ENCODE measurements at places on chromosomes 11 and 22.

DNA sequence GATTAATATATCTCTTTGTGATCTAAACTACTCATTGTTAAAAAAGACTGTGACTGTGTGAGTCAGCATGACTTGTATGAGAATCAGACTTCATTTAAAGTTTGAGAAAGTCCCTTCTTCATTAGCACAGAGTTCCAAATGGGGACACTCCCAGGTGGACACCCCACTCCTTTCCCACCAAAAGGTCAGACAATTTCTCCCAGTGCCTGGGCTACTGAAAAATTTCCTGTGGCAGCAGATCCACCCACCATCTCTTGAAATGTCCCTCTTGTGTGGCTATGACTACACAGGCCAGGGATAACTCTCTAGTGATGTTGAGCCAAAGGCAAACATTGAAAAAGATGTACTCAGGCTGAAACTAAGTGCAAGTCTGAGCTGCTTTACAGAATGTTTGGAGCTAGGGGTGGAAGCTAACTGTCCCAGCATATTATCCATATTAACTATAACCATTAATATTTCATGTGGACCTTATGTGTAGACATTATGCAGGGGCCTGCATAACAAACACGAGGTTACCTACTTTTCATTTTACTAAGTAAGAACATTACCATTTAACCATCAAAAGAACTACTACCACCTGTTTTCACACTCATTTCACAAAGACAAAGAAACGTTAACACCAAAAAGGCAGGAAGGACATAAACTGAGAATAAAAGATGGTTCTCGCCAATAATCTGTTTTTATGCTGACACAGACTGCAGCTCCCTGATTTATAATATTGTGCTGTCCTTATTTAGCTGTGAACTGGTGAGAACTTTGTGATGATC lies 44.8 kb downstream of the MMP20 start:
- no peak for DNase-seq

DNA sequence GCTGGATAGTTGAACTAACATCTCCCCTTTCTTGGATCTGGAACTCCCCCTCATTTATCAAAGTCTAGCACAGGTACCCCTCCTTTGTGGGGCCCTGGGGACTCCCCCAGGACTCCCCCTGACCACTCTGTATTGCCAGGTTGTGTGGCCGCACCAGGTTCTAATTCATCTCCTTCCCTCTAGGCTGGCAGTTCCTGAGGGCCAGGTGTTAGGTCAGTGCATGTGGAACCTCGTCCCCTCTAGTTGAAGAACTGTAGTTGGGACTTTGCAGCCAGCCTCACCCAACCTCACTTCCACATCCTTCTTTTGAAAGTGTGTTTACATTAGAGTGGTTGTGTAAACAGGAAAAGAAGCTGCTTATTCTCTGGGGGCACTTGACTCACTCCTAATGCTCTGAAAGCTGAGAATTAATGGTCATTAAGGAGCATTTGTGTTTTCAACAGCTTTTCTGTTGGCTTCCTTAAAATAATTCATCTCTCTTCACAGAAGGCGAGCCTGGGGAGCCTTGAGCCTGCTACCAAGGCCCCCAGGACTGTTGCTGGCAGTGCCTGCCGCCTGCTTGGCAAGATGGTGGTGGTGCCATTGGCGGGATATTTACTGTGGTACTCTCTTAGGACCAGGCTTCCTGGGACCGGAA lies 11.8 kb downstream of the UPB1 start:
- DNase-seq = no peak

DNA sequence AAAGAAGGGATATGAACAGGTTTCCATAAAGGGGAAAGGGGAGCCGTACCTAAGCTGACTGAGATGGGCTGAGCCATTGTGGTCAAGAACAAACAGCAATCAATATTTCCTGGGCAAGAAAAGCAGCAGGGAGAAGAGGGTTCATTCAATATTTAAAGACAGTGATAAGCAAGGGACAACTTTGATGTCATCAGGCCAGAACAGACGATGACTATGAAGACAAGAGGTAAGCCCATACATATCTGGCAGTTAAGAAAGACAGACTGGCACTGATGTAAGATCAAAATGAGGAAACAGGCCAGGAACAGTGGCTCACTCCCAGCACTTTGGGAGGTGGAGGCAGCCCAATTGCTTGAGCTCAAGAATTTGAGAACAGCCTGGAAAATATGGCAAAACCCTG lies 2.4 kb downstream of the OR5A2 start:
- DNase-seq = no peak

GRCh38 chr22:44955102-44955501 lies 54.7 kb downstream of the PHF21B start:
- DNase-seq = no peak

DNA sequence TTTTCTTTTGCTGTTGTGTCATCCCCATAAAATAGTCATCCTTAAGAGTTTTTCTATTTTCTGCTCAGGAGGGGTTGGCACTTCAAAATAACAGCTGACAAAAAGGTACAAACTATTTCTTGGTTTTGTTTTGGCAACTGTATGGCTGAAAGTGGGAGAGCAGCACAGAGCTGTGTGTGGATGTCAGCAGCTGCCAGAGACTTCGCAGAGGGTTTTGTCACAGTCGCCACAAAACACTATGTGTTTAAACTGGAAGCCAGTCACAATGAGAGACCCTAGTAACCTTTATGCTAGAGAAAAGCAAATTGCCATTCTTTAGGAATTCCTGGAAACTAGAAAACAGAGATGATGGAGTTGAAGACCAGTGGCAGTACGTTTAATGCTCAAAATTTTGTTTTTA lies 189.6 kb upstream of the CCDC90B start:
- DNase-seq = no peak

- DNase-seq = no peak
These were observed 29.6 kb upstream of the UPB1 start for GRCh38 chr22:24465566-24465965.

DNA sequence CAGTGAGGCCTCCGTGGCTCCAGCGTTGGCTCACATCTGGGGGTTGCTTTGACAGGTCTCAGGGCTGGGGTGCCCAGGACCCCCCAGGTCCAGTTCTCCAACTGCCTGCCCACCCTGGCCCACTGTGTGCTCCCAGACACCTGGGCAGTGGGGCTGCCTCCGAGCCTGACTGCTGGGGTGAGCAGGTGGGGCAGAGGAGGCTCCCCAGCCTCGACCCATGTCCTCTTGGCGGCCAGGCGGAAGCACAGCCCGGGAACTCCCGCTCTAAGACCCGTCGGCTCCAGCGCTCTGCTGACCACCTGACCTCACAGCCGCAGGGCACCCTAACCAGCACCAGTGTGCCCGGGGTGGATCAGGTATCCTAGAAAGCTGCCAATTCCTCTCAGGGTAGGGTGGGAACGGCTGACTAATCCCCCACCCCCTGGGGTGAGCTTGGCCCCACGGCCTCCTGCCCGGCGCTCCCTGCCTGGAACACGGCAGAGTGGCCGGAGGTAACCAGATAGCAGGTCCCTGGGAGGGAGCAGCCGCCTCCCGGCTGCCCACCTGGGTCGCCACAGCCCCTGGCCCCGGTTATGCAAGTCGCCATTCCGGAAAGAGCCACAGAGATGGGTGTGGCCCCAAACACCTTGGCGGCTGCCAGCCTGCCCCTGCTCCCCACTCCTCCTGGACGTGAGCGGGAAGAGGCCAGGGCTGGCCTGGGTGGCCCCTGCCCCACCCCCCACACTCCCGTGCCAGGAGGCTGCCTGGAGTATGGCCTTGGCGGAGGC lies 19.2 kb upstream of the MUC5B start:
- no peak for DNase-seq

GRCh38 chr22:29451863-29452262 lies 13.5 kb downstream of the RFPL1 start:
- no peak for DNase-seq

DNA sequence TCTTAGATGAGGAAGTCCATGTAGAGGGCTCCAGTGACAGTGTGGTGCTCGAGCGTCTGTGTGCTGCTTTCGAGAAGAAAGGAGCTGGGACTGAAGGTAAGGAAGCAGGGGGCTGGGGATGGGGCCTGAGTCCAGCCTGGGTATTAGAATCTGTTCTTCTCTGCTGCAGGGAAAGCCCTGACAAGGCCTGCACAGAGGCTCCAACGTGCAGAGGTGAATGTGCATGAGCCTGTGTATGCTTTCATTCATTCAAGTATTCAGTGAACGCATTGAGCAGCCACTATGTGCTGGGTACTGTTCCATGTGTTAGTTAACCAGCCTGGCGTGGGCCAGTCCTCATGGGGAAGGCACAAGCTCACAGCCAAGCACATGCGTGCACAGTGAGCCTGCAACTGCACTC lies 93.4 kb downstream of the MYO18B start:
- DNase-seq = no peak

DNA sequence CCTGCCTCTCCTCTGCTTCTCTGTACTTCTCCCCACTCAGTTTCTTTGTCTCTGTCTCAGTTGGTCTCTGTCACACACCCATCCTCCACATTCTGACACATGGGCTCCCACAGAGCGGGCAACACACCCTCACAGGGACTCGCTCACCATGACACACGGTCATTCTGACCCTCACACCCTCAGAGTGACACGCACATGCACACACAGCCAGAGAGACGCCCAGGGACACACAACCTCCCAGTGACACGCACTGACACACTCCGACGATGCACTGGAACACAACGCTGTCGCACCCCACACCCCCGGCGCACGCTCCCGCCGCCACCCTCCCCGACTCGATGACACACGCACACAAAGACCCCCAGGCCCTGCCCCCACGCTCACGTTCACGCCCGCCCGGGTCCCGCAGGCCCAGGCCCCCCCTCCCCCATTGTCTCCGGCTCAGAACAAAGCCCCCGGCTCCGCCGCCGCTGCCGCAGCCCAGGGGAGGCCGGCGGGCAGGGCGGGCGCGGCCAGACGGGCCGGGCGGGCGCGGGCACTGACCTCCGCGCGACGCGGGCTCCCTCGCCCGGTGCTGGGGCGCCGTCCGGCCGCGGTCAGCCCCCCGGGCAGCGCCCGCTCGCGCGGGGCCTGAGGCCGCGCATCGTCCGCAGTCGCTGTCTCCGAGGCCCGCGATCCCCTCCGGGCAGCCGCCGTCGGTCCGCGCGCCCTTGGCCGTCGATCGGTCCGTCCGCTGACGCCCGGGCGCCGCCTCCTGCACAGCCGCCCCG lies 404 bp downstream of the DCHS1 start:
- DNase-seq = no peak

DNA sequence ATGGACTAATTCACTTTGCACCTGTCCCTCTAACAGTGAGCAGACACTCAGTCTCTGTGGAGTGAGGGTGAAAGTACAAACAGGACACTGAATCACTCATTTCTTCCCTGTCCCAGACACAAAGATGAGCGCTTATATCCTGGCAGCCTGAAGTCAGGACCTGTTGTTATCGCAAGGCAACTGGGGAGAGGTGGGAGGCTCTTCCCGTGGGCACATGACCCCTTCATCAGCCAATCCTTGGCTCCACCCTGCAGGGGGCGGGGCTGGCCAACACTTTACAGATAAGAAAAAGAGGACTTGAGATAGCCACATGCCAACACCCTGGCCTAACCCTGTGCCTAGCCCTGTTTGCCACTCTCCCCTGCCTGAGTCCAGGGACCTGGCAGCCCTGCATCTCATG lies 29.5 kb upstream of the TESMIN start:
- DNase-seq = no peak

GRCh38 chr11:86790867-86791849 lies 9.2 kb upstream of the PRSS23 start:
- no peak for DNase-seq

- DNase-seq = no peak
These were observed 9.2 kb upstream of the GAS2 start for GRCh38 chr11:22657101-22657694.

DNA sequence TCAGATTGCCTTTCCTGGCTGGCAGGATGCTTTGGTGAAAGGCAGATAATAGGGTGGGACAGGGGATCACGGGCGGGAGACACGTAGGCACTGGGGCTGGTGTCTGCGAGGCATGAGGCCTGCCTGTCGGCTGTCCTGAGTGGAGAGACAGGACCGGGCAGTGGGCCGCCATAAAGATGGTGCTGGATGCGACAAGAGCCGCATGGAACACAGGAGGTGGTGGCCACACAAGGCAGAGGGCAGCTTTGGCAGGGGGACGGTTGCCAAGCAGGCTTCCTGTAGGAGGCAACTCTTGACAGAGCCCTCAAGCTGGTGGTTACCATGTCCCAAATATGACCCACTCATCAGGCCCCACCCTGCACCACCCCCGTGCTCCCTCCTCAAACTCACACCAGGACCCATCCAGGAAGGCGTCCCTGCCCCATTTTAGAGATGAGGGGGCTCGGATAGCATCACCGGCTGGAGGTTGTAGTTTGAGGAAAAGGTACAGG lies 4.9 kb upstream of the PPARA start:
- no peak for DNase-seq

- DNase-seq = no peak
These were observed 41.7 kb downstream of the IGF2 start for GRCh38 chr11:2097356-2097997.

- no peak for DNase-seq
These were observed 47.0 kb downstream of the YAP1 start for GRCh38 chr11:102157219-102157618.

GRCh38 chr11:116731097-116731761 lies 41.6 kb downstream of the BUD13 start:
- DNase-seq = no peak

DNA sequence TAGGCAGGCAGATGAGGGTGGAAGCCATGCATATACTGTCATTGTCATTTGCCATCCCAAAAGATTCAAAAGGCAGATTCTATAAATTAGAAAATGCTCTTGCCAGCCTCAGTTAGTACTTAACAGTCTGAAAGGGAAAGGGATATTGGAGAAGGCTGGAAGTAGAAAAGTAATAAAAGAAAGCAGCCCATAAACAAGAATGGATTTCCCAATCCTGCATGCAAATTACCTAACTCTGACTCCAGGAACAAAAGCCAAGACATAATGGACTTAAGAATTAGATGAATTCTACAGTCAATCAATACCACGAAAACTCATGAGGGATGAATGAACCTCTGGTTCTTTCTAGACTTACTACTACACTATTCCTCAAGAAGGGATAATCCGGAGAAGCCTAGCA lies 5.9 kb downstream of the PAK1 start:
- no peak for DNase-seq

GRCh38 chr11:44308923-44309477 lies 939 bp downstream of the ALX4 start:
- no peak for DNase-seq

DNA sequence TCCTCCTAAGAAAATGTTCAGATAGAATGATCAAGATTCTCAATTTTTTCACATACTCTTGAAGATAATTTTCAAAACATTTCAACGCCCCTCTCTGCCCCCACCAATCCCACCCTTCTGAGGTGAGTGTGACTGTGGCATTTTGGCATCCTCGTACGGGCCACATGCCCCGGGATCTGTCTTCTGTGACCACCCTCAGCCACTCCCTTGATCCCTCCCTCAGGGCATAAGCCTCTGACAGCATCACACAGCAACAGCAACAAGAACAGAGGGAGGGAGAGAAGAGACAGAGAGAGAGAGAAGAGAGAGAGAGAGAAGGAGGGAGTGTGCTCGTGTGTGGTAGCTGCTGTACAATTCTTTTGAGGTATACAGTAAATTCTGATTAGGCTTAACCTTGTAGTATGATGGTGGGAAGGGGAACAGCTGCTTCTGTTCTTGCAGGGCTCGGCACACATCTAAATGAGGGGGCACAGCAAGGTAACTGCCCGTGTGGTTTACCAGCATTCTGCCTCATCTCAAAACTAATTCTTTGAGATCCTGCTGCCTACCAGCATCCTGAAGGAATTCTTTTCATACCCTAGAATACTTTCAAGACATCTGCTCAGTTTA lies 21.4 kb downstream of the SCUBE2 start:
- no peak for DNase-seq

- no peak for DNase-seq
These were observed 1.7 kb downstream of the TIMP3 start for GRCh38 chr22:32803020-32803737.

GRCh38 chr11:23233075-23233474 lies 372.8 kb upstream of the CCDC179 start:
- no peak for DNase-seq

- no peak for DNase-seq
These were observed 29.1 kb downstream of the TREH start for GRCh38 chr11:118650366-118650765.
